Fibroblast of skin of right quadriceps (primary cell): ENCODE measurements at places on chromosomes 5 and 9.
A peak's percentile ranks its signal among the peaks of the same experiment; 100 is the strongest.

- DNase-seq, result peak; percentile 72
Observed at GRCh38 chr5:74186356-74187315, 453.9 kb downstream of the ENC1 start.

DNA sequence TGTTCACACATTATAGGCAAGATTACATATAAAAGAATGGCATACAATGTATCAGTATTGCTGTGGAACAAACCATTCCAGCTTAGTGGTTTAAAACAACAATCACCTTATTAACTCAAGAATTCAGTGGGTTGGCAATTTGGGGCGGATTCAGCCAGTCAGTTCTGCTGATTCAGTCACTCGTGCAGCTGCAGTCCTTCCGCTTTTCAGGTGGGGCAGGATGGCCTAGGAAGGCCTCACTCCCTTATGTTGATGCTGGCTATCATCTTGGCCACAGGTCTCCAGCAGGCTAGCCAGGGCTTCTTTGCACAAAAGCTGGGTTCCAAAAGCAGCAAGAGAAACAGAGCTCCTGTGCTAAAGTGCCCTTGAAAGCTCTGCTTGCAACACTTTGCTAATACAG, 150.6 kb downstream of the MCTP1 start:
- DNase-seq, result no peak

DNA sequence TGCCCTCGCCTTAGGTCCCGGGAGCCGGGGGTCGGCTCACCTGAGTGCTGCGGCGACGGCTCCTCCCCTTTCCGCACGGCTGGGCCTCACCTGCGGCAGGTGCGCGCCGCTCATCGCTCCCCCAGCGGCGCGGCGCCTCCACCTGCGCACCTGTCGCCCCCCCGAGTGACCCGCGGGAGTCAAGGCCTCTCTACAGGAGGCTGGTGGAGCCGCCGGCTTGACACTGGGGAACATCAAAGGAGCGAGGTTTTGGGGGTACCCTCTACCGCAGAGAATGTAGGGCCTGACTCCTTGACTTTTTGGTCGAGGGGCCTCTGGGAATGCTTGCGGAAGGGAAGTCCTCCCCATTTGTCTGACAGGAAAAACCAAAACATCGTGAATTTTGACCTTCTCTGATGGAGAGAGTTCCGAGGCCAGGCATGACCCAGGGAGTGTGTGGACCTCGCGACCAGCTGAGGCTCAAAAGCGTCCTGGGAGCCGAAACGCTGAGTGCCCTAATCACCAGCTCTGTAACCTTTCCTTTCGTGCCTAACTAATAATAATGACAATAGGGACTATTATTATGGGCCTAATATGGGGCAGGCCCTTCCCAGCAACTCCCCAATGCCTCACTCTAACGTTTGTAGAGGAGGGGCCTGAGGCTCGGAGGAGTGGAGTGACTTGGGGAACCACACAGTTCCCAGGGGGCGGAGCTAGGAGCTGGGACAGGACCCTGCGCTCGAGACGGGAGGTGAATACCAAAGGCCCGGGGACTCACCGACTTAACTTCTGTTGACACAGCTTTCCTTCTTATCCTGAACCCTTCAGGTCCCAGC, 714 bp upstream of the IER5L start:
- no peak for DNase-seq

DNA sequence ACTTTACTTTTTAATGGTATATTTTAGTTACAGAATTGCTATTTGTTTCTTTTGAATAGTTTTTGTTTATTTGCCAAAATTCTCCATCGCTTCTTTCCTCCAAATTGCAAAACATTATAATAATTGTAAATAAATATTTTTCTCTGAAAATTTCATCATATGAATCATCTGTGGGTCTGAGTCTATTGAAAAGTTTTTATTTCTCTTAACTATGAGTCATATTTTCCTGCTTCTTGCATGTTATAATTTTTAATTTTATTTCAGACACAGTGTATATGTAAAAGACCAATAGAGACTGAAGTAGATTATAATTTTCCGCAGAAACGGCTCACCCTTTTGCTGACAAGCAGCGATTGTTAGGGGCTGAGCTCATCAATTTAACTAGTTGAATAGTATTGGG, 279.1 kb upstream of the IL12B start:
- no peak for DNase-seq

DNA sequence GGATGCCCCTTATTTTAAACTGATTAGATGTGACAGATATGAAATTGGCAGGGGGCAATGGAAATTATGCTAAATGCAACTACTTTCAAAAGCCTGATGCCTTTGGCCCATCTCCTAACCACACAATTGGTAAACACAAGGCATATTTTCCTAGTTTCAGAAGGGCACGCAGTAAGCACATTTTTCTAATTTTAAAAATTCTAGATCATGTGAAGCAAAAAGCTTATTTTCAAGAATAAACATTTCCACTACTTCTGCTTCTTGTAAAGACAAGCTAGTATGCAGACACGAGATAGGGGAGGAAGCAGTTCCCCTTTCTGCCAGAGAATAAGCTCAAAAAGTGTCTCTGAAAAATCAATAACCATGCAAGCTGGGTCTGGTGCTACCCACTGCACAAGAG, 67.7 kb downstream of the ABCA1 start:
- no peak for DNase-seq

- DNase-seq, result no peak
Observed at GRCh38 chr5:157294407-157295091, 28.6 kb downstream of the CYFIP2 start.
